A172 (cell line): ENCODE measurements at places on chromosomes 4 and X. TPM values are rescaled to one million over a fixed set of nuclear protein-coding genes. Genes with fewer than 3 reads are reported as not detected.

- DNase-seq, result no peak
Measured at GRCh38 chrX:150533863-150534262, 34.6 kb upstream of the MTM1 start.

Gene FAM47E
- 0.12 and 0.38 TPM in 2 replicates for total RNA-seq

- DNase-seq, result no peak
Measured at GRCh38 chrX:73903941-73904340, 340.9 kb downstream of the CHIC1 start.

- DNase-seq, result peak; percentile 22
Measured at GRCh38 chr4:158667651-158668198, 4.0 kb downstream of the C4orf46 start.

DNA sequence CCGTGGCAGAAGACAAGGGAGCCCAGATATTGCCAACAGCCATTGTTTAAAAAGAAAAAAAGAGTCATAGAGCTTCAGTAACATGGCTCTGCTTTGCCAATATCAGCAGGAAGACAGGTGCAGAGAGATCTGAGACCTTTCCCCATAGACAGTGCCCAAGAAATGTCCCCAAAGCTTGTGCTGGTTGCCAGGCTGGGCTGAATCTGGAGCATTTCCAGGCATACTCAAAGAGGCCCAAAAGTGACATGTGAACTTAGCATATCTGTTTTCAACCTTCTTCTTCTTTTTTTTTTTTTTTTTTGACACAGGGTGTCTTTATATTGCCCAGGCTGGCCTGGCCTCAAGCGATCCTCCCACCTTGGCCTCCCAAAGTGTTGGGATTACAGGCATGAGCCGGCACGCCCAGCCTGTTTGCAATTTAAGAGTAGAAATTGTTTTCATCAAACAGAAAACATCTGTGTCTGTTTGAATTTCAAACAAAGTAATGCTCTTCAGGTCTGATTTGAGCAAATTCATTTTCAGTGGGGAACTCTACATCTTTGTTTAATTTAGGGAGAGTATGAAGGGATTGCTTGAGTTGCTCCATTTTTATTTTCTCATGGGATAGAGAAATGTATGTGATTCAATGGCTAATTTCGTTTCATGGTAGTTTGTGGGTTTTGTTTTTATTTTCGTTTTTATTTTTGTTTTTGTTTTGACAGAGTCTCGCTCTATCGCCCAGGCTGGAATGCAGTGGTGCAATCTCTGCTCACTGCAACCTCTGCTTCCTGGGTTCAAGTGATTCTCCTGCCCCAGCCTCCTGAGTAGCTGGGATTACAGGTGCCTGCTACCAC, 56.6 kb upstream of the RBM47 start:
- no peak for DNase-seq

DNA sequence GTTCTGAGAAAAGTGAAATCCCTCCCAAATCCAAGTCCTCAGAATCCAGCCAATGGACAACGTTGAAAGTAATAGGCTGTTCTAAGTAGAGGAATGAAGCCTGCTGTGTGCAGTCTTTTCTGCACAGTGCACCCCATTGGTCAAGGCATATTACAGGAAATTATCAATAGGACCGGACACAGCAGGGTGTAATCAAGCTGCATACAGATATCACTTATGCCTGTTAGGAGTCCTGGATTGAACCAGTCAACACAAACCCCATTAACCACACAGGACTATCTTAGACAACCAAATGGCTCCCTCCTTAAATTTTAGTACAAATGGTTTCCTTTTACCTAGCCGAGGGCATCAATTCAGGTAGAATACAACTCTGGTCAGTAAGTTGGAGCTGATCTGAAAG, 34.2 kb upstream of the MAGEA8 start:
- DNase-seq, result no peak

DNA sequence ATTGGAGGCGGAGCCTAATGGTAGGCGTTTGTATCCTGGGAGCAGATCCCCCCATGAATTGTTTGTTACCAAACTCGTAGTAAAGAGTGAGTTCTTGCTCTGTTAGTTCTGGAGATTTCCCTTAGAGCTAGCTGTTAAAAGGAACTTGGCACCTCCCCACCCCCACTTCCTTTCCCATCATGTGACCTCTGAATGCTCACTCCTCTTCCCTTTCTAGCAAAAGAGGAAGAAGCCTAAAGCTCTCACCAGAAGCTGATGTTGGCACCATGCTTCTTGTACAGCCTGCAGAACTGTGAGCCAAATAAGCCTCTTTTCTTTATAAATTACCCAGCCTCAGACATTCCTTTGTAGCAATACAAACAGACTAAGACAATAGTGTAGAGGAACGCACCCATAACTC, 13.8 kb upstream of the ATOH1 start:
- no peak for DNase-seq

Gene CWH43
- not detected in 2 replicates for total RNA-seq

Gene ZCCHC12
- 0.05 TPM in 1 of 2 replicates, not detected in the other for total RNA-seq

DNA sequence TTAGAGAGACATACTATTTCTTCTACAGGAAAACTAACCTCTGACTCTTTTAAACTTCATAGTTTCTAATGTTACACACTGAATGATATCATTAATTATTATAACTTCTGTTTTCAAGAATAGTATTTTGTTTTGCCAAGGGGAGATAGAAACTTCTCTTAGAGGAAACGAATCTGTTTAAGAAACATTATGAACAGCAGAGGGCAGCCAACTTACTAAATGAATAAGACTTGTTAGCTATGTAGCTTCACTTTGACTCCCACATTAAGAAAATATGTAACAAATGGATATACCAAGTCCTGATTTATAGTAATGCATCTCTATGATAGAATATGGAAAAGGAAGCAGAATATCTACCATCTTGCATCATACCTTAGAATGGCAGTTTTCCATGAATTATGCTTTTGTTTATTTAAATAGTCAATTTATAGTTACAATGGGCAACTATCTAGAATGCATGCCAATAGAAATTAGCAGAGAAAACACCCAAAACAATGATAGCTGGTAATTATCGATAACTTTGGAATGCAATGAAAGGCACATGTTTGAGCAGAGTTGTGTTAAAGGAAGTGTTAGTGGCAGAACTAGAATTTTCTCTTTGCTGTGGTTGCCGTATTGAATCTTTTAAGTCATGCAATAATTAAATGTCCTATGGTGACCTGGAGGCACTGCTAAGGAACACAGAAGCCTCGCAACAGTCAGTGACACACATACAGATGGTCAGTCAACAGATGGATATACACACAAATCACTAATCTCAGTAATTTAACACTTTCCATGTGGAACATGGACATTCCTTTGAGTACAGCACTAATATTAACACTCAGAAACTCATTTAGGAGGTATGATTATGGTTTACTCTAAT, 105.7 kb upstream of the PDLIM3 start:
- DNase-seq, result peak; percentile 66

- DNase-seq, result no peak
Measured at GRCh38 chrX:39472161-39472560, 625.6 kb downstream of the BCOR start.

Gene SH2D1A
- not detected in 2 replicates for total RNA-seq

Gene EREG
- total RNA-seq, result 0.02 TPM in 1 of 2 replicates, not detected in the other

DNA sequence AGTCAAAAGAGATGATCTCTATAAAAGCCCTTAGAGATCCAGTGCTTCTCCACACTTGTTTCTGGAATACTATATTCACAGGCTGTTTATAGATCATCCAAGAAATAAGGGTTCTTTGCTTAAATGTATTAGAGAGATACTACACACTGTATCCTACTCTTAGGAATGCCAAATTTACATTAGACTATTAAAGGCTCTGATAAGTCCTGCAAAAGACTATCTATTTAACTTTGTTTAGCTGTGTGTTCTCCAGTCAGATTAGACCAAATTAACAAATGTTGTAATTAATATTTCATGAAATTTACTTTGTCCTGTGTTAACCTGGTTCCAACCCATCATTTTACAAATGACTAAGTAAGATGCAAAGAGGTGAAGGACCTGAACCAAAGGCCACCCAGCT, 260.5 kb upstream of the ZIC3 start:
- no peak for DNase-seq

Gene STATH
- total RNA-seq, result not detected in 2 replicates

DNA sequence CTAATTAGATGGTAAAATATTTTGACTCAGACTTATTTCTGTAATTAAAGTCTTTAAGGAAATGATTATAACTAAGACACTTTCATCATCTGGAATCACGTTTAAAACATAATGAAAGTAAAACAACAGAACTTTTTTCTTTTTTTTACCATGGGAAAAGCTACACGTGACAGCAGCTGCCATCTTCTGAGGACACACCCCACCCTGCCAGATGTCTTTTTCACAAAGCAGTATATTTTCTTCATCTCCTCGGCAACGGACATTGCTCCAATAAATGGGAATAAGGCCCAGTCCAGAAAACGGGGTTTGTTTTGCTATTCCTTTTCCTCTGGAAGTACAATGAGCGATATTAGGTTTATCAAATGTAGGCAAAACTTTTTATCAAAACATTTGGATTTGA, 17.5 kb downstream of the PRSS12 start:
- no peak for DNase-seq

Gene PHEX
- 0.36 and 1.1 TPM in 2 replicates for total RNA-seq

GRCh38 chrX:24657671-24658386, 10.7 kb upstream of the PCYT1B start:
- DNase-seq, result no peak

- DNase-seq, result no peak
Measured at GRCh38 chr4:152165146-152165545, 370.7 kb downstream of the FBXW7 start.

DNA sequence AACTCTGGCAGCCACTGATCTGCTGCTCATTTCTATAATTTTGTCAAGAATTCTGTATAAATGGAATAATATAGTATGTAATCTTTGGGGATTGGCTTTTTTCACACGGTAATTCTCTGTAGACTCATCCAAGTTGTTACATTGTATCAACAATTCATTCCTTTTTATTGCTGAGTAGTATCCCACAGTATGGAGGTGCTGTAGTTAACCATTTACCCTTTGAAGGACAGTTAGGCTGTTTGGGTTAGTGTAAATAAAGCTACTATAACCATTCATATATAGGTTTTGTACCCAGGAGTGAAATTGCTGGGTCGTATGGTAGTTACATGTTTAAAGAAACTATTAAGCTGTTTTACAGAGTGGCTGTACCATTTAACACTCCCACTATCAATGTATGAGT, 157.0 kb upstream of the NDP start:
- no peak for DNase-seq

DNA sequence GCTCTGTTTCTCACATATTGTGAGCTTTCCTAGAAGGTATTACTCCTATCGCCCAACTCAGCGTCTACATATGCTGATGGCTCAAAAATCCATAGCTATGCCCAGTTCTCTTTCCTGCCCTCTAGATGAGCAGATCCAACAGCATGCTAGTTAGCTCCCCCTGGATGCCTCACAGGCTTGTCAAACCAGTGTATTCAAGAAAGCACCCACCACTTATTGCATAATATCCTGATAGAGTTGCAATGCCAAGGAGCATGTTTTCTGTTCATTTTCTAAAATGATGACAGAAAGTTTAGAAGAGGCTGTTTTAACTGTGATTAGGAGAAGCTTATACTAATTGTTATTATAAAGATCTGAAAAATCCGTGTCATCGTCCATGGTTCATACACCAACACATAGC, 1.9 kb upstream of the PACRGL start:
- no peak for DNase-seq

- no peak for DNase-seq
Measured at GRCh38 chrX:70694339-70695122, 214.0 kb downstream of the TEX11 start.

- no peak for DNase-seq
Measured at GRCh38 chr4:26131711-26132110, 189.1 kb upstream of the RBPJ start.

Gene CT47B1
- total RNA-seq, result not detected in 2 replicates

Gene MRFAP1L1
- total RNA-seq, result 71.6 and 90.6 TPM in 2 replicates

- DNase-seq, result peak; percentile 60
Measured at GRCh38 chrX:26851981-26852380, 611.2 kb downstream of the PPP4R3C start.

GRCh38 chr4:132269303-132269990, 879.6 kb upstream of the PCDH10 start:
- no peak for DNase-seq

Gene UGT2A1
- total RNA-seq, result not detected in 2 replicates

DNA sequence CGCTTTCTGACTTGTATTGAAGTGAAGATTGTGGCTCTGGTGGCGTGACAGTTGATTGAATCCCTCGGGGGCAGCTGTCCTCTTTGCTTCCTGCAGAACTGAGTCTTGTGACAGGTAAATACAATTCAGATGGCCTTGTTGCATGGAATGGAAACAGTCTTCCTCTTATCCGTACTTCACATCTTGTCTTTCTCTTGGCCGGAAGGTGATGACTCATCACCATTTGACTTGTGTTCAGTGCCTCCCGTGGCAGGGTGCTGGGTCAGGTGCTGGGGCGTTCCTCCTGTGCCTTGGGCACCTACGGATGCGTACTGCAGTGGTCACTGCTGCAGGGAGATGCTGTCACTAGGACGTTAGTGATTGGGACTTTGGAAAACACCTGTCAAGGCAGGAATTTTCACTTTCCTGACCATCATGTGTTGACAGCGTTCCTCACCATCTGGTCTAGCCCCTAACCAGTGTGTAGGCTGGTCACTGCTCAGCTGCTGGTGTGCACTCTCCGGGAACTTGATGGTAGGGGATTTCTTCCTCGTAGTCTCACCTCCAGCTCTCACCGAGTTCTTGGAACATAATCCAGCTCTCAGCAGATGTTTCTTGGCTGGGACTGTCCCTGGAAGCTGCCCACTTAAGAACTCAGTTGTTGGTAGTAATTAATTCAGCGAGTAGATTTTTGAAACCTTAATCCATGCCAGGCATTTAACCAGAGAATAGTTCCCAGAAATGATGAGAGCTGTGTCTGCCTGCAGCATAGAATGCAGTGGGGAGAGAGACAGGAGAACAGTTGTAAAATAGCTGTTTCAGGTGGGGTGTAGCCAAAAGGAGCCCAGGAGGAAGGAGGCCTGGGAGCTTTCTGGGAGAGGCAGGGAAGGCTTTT, 7.2 kb downstream of the TBC1D14 start:
- peak; percentile 74 for DNase-seq

GRCh38 chr4:81685104-81685503, 213.4 kb upstream of the RASGEF1B start:
- no peak for DNase-seq

DNA sequence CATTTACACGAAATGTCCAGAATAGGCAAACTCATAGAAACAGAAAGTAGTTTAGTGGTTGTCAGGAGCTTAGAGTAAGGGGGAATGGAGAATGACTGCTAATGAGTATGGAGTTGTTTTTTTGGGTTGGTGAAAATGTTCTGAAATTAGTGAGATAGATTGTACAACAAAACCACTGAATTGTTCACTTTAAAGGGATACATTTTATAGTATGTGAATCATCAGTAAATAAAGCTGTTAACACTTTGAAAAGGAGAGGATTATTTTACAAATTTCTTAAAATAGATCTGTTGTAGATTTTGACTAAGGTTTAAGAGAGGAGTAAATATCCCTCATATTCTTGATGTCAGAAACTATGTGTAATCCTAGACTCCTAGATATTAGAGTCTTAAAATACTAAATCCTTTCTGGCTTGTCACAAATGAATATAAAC, 82.7 kb downstream of the RAPGEF2 start:
- no peak for DNase-seq

GRCh38 chr4:24856586-24856985, 56.3 kb downstream of the CCDC149 start:
- DNase-seq, result peak; percentile 92
